ENCODE measurements at places on chromosomes 3 and 15. TPM values are rescaled to one million over a fixed set of nuclear protein-coding genes. Genes with fewer than 3 reads are reported as not detected.

- no peak for DNase-seq
Measured at GRCh38 chr15:54462511-54462913, 484.3 kb downstream of the UNC13C start.

PPARG gene
- total RNA-seq, result 26.4 TPM

GRCh38 chr3:191348098-191348497, 17.8 kb upstream of the UTS2B start:
- DNase-seq, result no peak

TMEM39A gene
- total RNA-seq, result 34.4 TPM

SERPINI1 gene
- 1.2 TPM for total RNA-seq

- no peak for DNase-seq
Measured at GRCh38 chr3:159924411-159924810, 64.2 kb upstream of the IL12A start.

DNA sequence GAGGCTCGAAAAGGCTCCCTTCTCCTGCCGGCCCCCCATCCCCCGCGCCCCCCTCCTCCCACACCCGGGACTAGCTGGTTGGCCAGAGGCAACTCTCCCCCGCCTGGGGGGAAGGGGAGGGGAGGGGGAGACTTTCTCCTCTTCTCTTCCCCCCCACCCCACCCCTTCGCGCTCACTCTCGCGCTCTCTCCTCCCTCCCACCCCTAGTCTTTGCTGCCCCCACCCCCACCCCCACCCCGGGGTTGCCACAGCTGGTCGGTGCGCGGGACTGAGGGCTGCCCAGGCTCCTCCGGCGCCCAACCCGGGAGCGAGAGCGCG, 710 bp downstream of the MECOM start:
- DNase-seq, result no peak

GAP43 gene
- not detected for total RNA-seq

DNA sequence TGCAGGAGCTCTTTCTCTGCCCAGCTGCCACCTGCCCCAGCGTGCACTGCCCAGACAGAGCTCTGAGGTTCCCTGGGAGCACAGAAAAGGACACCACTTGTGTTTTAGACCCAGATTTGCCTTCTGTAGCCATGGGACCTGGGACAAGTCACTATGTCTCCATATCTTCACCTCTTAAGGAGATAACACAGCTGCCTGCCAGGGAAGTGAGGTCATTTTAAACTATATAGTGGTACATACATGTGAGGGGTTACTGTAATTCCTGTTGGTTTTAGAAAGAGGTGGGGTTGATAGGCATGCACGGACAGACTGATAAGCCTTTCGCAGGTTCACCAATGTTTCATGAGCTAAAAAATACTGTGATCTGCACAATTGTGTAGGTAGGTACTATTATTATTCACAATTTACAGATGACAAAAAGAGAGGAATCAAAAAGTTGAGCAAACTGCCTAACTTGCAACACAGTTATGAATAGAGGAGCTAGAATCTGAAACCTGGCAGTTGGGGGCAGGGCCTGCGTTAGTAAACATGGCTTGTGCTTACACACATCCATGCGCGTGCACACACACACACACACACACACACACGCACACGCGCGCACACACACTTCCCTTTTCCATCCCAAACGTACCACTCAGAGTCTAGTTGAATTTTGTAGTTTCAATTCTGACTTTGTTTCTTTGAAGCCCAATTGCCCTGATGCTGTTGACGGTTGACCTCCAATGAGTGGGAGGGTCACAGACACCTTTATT, 193.6 kb downstream of the FAM43A start:
- no peak for DNase-seq

CELSR3 gene
- 3.1 TPM for total RNA-seq

GRCh38 chr3:21436835-21437234, 314.2 kb downstream of the ZNF385D start:
- no peak for DNase-seq

ZKSCAN7 gene
- total RNA-seq, result 3.2 TPM

ATG7 gene
- total RNA-seq, result 74.9 TPM

DNA sequence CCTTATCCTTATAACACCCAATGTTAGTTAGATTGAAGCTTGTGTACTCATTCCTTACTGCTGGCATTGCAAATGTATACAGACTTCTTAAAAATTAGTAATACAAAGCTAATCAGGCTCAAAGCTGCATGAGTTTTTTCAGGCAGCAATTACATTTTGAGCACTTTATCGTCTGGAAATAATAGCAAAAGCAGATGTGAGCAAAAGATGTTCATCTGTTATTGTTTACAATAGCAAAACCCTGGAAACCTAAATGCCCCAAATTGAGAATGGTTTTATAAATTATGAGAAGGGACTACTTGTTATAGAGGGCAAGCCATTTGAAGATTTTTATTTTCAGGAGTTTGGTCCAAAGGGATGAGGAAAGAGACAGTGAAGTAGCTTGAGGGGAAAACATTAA, 126.4 kb downstream of the GADL1 start:
- no peak for DNase-seq

- DNase-seq, result no peak
Measured at GRCh38 chr15:60087561-60087960, 83.5 kb downstream of the FOXB1 start.

MYH15 gene
- not detected for total RNA-seq

RHOV gene
- total RNA-seq, result not detected

GRCh38 chr3:60206206-60206605, 1045.0 kb downstream of the FHIT start:
- no peak for DNase-seq

ROPN1B gene
- not detected for total RNA-seq

- no peak for DNase-seq
Measured at GRCh38 chr3:43559961-43560360, 61.9 kb downstream of the ANO10 start.

GRCh38 chr3:55483196-55484095, 3.7 kb downstream of the WNT5A start:
- DNase-seq, result no peak

DNA sequence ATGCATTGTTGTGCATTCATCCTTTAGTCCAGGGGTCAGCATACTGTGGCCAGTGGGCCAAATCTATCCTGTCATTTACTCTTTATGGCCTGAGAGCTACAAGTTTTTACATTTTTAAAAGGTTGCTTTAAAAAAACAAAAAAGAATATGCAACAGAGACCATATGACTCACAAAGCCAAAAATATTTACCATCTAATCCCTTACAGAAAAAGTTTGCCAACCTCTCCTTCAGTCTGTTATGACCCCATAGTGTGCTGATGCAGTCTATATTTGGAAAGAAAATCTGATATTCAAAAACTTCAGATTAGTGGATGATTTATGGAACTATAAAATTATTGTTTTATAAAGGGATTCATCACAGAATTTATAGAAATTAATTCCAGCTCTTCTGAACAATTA, 237.5 kb upstream of the IL12A start:
- DNase-seq, result no peak

DNA sequence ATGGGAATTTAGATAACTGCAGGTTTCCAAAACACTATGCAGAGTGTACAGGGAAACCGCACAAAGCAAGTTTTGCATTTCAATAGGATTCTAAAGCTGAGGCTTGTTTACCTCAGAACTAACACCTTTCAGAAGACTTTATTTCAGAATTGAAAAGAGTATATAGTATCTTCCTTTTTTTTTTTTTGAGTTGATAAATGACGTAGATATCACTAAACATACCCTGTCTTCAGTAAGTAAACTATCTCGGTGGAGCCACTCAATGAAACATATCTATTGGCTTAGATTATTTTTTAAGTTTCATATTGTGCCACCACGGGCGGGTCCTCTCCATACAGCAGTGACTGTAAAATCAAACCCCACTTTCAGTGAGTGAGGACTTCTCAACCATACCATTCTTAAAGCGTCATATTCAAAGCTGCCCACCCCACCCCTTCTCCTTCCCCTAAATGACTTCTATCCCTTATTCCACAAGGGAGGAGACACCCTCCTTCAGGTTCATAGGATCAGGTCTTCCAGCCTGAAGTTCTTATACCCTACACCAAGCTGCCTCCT, 2.0 kb upstream of the TBL1XR1 start:
- no peak for DNase-seq

DNA sequence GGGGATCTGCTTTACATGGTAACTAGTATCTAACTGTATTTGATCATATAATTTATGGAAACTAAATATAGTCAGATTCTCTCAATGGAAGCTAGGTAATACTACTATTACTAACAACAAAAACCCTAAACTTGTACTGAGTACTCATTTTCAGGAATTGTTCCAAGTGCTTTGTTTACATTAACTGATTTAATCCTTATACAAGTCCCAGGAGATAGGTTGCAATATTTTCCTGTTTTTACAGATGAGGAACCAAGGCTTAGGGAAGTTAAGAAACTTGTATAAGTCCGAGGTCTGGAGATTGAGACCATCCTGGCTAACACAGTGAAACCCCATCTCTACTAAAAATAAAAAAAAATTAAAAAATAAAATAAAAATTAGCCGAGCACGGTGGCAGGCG, 7.5 kb upstream of the MTHFS start:
- no peak for DNase-seq

HES1 gene
- total RNA-seq, result 39.1 TPM

GRCh38 chr15:85771781-85772445, 22.8 kb downstream of the KLHL25 start:
- DNase-seq, result no peak

DNA sequence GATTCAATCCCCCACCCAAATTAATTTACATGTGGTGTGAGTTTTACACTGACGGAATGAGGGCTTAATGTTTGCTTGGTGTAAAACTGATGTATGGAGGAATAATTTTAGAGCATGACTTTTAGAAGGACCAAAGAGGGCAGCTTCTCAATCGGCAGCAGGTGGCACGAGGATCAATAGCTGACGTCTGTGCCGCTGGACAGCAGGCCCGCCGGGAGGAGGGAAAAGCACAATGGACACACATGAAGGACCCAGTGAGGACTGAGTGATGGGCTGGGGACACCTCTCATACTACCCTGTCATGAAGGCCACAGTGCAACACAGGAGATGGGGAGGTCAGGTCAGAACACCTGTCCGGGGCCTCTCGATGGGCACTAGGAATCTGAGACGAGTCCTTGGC, 61.4 kb upstream of the NSMCE3 start:
- no peak for DNase-seq

LIPC gene
- total RNA-seq, result 1.0 TPM

GRCh38 chr3:76436894-76437293, 603.0 kb upstream of the ROBO2 start:
- no peak for DNase-seq

DNA sequence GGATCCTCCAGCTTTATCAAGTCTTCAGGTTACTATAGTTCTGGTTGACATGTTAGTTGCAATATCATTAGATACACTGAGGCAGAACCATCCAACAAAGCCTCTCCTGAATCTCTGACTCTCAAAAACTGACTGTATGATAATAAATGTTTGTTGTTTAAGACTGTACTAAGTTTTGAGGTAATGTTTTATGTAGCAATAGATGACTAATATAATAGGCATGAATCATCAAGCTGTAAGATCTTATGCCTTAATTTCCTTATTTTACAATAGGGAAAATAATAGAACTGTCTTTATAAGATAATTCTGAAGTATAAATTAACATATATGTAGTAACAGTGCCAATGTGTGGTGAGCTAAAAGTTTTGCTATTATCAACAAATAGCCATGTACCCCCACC, 88.9 kb upstream of the TBC1D5 start:
- DNase-seq, result no peak

DNA sequence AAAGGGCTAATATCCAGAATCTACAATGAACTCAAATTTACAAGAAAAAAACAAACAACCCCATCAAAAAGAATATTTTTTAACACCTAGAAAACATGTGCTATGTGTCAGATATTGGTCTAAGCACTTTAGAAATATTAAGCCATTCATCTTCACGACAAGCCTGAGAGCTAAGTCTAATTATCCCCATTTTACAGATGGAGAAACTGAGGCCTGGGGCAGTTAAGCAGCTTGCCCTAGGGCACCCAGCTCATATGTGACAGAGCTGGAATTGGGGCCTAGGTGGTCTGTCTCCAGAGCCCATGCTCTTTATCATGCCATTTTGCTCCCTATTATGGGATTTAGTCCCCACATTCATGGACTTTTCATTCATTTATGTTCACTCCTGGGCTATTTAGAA, 92.8 kb downstream of the CYP19A1 start:
- no peak for DNase-seq

GRCh38 chr3:175274056-175274455, 414.9 kb downstream of the NAALADL2 start:
- no peak for DNase-seq

GRCh38 chr3:143121241-143122088, 1.9 kb downstream of the CHST2 start:
- DNase-seq, result peak; percentile 67

DNA sequence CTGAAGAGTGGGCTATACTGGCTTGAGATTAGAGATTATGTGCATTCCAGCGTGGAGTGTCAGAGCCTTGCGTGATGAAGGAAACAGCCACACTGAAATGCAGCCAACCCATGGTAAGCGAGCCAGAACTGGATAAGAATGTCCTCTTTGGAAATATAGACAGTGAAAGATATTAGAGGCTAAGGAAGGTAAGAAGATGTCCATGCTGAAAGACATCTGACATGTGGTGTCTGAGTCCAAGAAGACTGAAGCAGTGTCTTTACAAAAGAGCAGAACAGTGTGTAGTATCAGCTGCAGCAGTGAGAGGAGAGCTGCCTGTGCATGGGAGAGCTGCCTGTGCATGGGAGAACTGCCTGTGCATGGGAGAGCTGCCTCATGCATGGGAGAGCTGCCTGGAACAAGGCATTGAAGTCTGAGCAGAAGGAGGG, 672.2 kb downstream of the DIPK2A start:
- DNase-seq, result no peak

DNA sequence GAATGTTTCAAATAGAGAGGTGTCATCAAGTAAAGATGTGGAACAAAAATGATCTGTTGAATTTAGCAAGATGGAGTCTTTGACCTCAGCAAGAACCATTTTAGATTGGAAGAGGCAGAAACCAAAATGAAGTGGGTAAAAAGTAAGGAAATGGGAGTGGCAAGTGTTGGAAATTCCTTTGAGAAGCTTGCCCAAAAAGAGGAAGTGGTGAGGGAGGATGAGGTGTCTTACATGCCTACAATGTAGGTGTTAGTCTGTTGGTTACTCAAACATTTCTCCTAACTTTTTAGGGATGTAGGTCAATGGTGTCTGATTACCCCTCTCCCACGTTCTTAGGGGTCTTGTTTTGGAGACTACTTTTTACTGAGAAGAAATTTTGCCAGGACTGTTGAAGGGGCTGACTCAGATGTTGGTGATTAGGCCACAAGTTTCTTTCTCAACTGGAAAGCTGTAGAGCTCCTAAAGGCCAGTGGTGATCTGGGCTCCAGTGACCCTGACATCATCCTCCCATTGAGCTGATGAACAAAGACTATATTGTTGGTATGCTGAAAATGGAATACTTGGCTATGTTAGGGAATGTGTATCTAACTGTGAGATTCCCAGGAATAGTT, 5.1 kb downstream of the PPP2R3A start:
- DNase-seq, result no peak

GRCh38 chr3:179108086-179108485, 36.5 kb upstream of the ZMAT3 start:
- DNase-seq, result no peak

DNA sequence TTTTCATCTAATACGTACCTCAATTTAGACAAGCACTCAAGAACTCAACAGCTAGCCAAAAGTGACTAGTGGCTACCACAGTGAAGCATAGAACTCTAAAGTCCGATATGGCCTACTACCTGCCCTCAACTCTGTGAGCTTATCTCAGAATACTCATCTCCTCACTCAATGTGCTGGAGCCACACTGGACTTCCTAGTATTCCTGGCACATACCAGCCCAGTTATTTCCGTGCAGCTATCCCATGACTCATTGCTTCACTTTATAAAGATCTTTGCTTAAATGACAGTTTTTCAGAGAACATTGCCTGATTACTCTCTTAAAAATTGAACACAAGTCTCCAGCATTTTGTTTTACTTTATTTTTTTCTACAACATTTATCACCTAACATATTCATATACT, 524.7 kb downstream of the PYDC2 start:
- DNase-seq, result no peak

GRCh38 chr3:46905213-46905560, 27.7 kb downstream of the PTH1R start:
- no peak for DNase-seq

All from Peyer's patch (tissue), 4 donors.